ENCODE measurements at places on chromosomes 7 and 10.

- no peak for DNase-seq
Measured at GRCh38 chr7:157616426-157616825, 279.6 kb downstream of the DNAJB6 start.

DNA sequence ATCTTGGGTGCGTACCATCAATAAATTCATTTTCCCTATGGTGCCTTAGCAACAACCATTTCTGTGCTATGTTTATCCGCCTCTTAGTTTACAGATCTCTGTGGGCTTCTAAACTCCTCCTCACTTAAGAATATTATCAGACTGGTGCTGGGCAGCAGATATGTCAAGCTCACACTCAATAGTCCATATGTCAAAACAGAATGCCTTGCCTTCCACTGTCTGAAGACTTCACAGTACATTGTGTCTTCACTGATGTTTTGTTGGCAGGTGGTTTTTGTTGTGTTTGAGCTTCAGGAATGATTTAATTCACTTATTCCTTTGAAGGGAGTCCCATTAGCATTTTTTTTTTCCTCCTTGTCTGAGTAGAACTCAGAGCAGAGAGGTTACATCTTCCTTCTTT lies 419.6 kb downstream of the DNAJB9 start:
- no peak for DNase-seq

DNA sequence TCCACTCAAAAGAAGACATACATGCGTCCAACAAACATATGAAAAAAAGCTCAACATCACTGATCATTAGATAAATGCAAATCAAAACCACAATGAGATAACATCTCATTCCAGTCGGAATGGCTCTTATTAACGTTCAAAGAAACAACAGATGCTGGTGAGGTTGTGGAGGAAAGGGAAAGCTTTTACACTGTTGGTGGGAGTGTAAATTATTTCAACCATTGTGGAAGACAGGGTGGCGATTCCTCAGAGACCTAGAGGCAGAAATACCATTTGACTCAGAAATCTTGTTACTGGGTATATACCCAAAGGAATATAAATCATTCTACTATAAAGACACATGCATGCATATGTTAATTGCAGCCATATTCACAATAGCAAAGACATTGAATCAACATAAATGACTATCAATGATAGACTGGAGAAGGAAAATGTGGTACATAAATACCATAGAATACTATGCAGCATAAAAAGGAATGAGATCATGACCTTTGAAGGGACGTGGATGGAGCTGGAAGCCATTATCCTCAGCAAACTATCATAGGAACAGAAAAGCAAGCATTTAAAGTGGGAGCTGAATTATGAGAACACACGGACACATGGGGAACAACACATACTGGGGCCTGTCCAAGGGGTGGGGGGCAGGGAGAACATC lies 28.4 kb downstream of the PCDH15 start:
- no peak for DNase-seq

GRCh38 chr10:3749600-3749999 lies 35.4 kb downstream of the KLF6 start:
- no peak for DNase-seq

- DNase-seq: no peak
Measured at GRCh38 chr10:5752301-5752871, 60.8 kb downstream of the GDI2 start.

DNA sequence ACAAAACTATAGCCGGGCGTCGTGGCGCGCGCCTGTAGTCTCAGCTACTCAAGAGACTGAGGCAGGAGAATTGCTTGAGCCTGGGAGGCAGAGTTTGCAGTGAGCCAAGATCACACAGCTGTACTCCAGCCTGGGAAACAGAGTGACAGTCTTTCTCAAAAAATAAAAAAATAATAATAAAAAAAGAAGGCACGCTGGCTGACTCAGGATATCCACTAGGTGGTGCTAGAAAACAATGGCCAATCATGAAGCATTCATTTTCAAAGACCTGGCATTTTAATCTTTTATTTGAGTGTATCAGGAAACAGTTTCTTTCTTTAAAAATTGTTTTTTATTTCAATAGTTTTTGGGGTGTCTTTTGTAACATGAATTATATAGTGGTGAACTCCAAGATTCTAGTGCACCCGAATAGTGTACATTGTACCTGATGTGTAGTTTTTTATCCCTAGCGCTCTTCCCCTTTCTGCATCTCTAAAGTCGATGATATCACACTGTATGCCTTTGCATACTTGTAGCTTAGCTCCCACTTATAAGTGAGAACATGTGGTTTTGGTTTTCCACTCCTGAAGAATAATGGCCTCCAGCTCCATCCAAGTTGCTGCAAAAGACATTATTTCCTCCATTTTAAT lies 88.6 kb downstream of the LYZL1 start:
- DNase-seq: peak; percentile 30

- no peak for DNase-seq
Measured at GRCh38 chr10:62059217-62059920, 157.9 kb downstream of the ARID5B start.

- DNase-seq: no peak
Measured at GRCh38 chr7:37394158-37394557, 54.5 kb downstream of the ELMO1 start.

GRCh38 chr10:129695671-129696070 lies 228.6 kb downstream of the MGMT start:
- DNase-seq: no peak

- DNase-seq: peak; percentile 19
Measured at GRCh38 chr10:76303682-76304316, 872.4 kb downstream of the LRMDA start.

DNA sequence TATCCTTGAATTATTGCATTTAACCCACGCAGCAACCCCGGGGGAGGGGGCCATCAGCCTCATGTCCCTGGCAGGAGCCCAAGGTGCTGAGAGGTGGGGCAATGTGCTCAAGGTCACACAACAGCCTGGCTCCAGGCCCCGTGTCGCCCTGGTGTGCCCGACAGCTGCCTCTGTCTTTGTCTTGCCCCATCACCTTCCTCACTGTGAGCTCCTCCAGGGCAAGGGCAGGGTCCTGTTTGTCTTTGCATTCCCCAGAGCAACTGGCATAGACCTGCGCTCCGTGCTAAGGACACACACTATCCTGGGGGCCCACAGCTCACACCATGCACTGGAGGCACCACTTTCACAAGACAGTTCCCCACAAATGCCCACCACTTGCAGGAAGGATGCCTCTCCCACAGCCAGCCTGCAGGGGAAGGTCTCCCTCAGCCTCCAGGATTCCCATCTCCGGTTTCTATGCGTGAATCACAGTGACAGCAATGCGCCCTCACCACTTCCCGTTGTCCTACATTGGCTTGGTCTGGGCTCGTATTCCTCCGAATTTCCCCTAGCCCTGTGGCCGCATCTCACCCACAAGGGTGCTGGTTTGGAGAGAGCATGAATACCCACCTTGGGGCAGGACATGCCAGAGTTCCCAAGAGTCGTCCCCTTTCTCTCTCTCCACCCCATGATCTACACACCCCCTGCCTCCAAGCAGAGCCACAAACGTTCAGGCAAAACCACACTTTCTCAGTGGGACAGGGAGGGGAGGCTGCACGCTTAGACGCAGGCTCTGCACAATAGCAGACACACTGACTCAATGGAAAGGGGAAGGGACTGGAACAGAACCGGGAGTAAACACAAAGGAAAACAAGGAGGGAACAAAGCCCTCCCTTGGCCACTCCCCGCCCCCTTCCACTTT lies 10.3 kb downstream of the ITPRIP start:
- no peak for DNase-seq

GRCh38 chr7:150585199-150585598 lies 18.0 kb downstream of the GIMAP4 start:
- no peak for DNase-seq

- no peak for DNase-seq
Measured at GRCh38 chr10:43206391-43207235, 60.3 kb downstream of the RASGEF1A start.

DNA sequence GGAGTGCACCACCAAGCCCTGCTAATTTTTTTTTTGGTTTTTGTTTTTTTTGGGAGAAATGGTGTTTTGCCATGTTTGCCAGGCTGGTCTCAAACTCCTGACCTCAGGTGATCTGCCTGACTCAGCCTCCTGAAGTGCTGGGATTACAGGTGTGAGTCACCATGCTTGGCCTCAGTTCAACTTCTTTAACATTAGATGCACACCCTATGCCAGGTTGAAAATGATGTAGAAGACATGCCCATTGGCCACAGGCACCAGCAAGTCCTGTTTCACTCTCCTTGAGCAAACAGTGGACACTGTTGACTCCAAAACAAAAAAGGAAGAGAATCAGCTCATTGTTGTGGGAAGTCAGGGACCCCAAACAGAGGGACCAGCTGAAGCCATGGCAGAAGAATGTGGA lies 1205.3 kb downstream of the REEP3 start:
- peak; percentile 26 for DNase-seq

DNA sequence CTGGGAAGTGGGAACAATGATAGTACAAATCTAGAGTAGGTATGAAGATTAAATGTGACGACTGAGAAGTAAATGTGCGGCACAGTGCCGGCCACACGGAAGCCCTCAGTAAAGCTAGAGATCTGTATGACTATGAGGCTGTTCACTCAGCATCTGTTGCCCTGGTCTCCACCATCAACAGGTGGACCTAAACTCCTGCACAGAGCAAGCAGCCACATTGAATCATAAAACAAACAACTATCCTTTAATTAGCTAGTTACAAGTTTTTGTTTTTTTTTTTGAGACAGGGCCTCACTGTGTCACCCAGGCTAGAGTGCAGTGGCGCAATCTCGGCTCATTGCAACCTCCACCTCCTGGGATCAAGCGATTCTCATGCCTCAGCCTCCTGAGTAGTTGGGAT lies 16.6 kb downstream of the RBP4 start:
- DNase-seq: no peak

- no peak for DNase-seq
Measured at GRCh38 chr7:32091608-32092210, 21.5 kb upstream of the PDE1C start.
